HT1080 (cell line): ENCODE measurements at places on chromosomes 5 and 9. TPM values are rescaled to one million over a fixed set of nuclear protein-coding genes. Genes with fewer than 3 reads are reported as not detected.

DNA sequence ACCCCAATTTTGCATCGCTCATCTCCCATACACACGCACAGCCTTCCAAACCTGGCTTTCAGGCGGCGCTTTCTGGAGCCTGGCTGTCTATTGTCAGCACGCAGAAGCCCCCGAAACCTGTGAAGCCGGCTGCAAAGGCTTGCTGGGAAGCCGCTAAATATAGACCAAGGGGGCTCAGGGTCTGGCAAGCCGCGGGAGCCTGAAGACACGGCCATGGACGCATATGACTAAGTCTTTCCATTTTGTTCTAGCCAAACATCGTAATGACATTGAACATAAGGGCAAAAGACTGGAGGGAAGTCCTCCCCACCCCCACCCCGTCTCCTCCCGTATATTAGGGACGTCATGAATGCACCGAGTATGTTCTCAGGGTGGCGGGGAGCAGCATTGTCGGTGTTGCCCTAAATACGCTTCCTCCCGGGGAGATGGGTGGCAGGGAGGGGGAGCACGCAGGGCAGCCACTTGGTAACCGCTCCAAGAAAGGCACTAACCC, 1.1 kb downstream of the CTNND2 start:
- no peak for DNase-seq

DNA sequence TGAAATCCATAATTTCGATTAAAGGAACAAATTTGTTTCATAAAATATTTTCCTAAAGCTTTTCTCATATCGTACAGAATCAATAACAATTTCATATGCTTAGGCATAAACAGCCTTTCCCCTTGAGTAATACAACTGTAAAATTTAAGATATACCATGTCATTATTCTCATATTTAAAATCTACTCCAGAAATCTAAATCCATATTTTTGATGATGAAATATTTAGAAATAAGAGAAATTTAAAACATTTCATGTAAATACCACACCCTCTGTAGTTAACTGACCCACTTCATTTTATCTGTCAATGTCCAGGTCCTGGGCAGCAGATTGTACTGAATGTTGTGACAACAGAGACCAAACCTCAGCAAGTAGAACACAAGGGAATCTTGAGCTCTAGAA, 5.1 kb downstream of the POC5 start:
- DNase-seq: no peak

DNA sequence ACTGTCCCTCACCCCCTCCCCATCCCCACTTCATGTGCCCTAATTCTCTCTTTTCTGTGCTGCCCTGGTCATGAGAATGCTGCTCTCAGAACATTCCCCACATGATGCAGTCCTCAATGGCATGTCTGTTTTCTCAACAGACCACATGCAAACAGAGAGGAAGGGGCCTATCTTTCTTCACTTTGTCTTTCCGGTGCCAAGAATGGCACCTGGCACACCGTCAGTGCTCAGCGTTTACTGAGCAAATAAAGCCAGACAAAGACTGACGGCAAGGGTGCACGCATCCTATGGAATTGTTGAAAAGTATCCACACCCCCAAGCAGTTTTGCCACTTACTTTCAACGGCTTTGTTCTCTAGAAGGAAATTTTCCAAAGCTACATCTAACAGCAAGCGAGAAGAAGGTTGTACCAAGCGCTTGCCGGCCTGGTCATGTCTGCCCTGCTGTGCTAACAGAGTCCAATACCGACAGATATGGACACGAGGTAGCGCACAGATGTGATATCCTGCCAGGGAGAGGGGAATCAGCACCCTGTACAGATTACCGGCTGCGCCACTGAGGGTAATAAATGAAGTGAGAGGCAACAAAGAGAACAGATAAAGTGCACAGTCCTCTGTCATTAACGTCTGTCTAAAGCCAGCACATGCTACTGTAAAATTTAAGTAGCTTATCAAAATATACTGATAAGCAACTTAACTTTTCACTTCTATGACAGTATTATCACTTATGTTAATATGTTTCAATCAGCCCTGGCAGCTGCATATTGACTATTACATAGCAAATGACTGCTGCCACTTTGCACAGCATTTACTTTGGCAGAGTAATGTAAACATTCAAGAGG, 251.7 kb downstream of the DENND1A start:
- DNase-seq: no peak

DNA sequence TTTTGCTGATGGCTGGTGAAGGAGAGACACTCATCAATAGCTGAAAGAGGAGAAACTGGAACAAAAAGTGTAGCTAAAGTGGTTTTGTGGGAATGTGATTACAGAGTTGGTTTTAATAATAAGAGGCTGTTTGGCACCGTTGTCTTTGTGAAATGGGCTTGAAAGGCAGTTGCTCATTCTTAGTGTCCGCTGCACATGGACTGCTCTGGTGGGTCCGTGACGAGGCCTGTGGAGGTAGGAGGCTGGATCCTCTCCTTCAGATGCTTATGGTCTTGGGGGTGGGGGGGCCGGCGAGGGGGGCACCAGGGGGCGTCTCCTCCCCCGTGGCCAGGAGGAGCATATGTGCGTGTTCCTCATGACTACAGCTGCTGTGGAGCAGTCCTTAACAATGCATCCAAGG, 29.8 kb downstream of the FUBP3 start:
- DNase-seq: no peak

GRCh38 chr9:5563886-5564285, 53.6 kb downstream of the PDCD1LG2 start:
- peak; percentile 56 for DNase-seq

DNA sequence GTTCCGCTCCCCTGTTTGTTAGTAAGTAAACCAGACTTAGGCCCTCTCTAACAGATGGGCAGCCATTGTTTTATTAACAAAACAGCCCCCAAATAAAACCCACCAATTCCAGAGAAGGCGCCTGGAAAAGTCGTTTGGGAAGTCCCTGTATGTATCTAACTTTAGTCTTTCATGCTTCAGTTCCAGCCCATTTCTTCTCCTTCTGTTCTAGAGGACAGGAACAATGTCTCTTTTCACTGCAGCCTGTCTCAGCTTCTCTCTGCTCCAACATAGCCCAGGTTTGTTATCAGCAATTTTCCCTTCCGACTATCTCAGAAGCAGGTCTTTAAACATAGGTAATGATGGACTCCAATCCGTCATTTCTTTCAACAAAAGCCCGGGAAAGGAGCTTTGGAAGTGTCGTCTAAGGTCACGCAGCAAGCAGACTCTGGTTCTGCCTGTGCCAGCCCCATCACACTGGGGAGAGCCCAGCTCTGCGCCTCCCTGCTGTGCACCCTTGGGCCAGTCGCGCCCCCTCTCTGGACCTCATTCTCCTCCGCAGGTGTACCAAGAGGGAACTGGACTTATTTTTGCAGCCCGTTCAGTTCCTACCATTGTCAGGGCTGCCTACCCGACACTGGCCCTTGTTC, 9.6 kb upstream of the AKNA start:
- DNase-seq: no peak

DNA sequence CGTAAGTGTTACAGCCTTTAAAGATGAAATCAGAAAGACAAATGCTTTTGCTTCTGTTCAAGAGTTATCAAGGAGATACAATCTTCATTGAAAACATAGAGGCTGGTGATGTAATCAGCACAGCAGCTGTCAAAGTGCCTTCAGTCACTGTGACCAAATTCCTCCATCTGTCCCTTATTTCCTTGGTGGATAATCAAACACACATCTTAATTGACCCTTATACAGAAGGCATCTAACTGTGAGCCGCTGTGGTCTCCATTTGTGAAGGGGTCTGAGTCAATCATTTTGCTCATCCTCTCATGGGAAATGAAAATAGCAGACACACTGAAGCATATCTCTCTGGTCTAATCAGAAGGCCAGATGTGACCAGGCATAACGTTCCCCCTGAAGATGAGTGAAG, 130.1 kb upstream of the TLR4 start:
- DNase-seq: no peak

DNA sequence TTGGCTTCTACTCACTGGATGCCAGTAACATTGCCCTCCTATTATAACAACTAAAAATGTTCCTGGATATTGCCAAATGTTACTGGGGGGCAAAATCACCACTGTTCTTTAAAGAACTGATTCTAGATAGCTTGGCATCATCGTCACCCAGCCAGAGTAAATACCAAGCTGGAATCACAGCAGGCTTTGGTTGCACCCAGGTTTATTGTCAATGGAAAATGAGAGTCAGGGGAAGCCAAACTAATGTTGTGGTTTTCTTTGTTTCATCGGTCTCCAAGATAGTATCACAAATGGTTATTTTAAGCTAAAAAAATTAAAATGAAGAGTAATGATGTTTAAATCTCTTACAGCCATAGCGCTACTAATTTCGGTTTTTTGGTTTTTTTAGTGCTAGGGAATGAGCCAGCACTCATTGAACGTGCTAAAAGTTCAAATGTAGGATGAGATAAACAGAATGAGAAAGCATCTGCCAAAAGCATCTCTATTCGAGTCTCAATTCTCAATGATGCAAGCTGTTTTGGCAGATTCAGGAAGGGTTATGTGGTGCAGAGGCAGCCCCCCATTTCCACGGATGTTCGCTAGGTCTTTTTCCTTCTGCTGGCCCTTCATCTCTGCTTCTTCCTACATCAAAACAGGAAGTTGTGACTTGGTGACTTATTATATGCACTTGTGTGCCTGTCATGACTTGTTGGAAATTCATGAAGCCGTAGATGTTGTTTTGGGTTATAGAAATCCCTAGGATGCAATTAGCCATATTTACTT, 558.0 kb downstream of the EBF1 start:
- DNase-seq: no peak

- DNase-seq: no peak
Observed at GRCh38 chr5:91219803-91220371, 163.2 kb downstream of the ARRDC3 start.

GRCh38 chr9:34522971-34523797, at the start of gene ENHO:
Gene ENHO, minus strand, starts transcription at chr9:34522990. Its CDS starts 1,295 bp downstream, at chr9:34521695.
- DNase-seq: peak; percentile 91

DNA sequence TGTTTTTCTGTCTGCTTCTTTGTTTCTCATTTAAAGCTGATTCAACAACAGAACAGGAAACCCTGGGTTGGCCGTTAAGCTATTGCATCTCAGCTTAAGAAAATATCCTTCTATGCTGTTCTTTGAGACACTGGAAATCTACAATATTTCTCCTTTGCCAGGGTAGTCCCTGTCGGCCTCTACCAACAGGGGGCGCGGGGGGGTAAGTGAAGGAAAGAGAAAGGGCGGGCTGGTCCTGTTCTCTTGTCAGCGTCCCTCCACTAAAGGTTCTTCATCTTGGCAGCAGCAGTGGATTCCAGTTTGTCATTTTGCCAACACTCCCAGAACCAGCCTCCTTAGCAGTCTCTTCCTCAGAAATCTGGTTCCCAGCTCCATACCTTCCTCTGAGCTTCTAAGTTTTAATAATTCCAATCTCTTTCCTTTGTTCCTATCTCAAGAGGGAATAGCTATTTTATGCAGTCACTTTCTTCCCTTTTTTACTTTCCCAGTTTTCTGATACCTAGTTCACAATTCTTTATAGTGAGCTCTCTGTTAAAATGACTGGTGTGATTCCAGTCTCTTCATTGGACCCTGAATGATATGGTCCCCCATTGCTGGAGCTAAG, 222.3 kb downstream of the GLIS3 start:
- DNase-seq: peak; percentile 75

GRCh38 chr9:99573085-99573484, 248.6 kb upstream of the NR4A3 start:
- no peak for DNase-seq

The PLEKHG4B gene
- 0.27 and 0.61 TPM in 2 replicates for total RNA-seq

The CIZ1 gene
- 54.7 and 82.9 TPM in 2 replicates for total RNA-seq

The CTNND2 gene
- total RNA-seq: 0.18 TPM in 1 of 2 replicates, not detected in the other

The GRXCR2 gene
- not detected in 2 replicates for total RNA-seq
